ENCODE measurements at places on chromosomes 6 and 20.

DNA sequence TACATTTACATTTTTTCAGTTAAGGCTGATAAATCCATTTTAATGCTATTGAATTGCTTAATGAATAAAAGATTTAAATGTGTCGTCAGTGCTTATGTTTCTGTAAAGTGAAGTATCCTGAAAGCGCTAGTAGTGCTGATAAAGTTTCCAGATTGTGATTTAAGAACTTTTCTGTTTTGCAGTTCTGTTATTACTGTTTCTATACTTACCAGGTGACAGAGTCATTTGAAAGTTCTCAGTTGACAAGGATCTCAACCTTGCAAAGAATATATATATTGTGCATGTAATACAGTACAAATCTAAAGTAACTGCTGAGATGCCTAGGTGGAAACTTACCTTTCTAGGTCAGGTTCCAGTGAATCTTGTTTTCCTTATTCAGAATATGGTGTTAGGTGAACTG is 201.8 kb downstream of the ARID1B start:
- DNase-seq = no peak

DNA sequence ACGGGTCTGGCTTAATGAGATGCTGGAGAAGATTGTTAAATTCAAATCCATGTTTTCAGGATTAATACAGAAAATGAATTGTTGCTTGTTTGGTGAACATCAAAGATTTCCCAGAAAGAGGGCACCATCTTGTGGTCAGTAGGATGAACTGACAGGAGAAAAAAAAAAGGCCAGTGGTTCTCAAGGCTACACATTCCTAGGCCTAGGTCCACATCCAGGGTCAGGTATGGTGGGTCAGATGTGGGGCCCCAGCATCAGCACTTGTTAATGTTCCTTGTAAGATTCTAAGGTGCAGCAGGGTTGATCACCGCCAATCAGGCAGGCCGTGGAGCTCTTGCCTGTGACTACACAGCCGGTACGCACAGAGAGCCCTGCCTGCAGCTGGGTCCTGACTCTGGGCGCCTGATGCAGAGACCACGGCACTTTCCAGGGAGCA is 34.0 kb upstream of the FOXO3 start:
- DNase-seq = peak; percentile 53

DNA sequence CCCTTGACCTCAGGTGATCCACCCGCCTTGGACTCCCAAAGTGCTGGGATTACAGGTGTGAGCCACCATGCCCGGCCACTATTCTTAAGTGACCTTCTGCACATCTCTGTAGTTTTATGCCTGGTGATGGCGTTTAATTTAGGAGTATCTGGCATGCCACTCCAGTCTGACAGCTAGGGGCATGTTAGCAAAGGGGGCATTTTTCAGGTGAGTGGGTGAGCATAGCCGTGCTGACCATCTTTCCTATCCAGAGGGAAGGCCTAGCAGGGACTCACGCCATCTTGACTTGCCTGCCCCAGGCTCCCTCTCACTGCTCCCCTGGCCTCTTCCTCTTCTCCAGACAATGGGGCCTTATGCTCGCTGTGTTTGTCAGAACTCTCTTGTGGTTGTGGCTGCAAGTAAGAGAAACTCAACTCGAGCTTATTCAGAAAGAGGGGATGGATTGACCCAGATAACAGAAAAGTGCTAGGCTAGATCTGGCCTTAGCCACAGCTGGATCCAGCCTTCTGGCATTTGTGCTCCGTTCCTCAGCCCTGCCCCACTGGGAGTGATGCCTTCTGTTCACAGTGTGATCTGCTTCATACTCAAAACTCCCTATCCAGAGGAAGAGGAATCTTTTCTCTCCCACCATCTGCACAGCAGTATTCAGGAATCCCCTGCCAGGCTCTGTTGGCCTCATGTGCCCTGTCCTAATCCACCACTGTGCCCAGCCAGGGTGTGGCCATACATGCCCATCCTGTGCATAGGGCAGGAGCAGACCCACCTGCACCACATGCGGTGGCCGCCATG is 174.5 kb upstream of the AKAP12 start:
- DNase-seq = no peak

GRCh38 chr6:41428996-41429421 is 93.6 kb downstream of the NCR2 start:
- DNase-seq = no peak

GRCh38 chr20:4663044-4663443 is 58.7 kb upstream of the PRND start:
- DNase-seq = no peak

- no peak for DNase-seq
Observed at GRCh38 chr6:98924647-98925046, 23.1 kb downstream of the FBXL4 start.

- no peak for DNase-seq
Observed at GRCh38 chr6:159826004-159826403, 25.9 kb downstream of the PNLDC1 start.

- no peak for DNase-seq
Observed at GRCh38 chr6:148082696-148083095, 259.9 kb upstream of the SASH1 start.

DNA sequence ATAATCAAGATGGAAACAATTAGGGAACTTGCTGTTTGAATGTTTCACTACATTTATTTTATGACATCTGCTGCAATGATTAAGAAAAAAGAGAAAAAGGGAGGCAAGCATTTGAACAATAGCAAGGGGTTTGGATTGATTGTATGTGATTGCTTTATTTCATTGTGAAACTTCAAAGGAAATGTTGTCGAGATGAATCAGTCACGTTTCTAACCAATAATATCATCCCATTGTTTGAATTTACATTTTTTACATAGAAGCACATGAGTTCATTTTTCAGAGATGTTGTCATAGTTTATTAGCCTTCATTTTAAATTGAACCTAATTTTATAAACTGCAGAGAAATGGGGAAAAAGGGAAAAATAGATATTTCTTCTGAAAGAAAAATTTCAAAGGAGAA is 572.0 kb downstream of the KIF16B start:
- no peak for DNase-seq

DNA sequence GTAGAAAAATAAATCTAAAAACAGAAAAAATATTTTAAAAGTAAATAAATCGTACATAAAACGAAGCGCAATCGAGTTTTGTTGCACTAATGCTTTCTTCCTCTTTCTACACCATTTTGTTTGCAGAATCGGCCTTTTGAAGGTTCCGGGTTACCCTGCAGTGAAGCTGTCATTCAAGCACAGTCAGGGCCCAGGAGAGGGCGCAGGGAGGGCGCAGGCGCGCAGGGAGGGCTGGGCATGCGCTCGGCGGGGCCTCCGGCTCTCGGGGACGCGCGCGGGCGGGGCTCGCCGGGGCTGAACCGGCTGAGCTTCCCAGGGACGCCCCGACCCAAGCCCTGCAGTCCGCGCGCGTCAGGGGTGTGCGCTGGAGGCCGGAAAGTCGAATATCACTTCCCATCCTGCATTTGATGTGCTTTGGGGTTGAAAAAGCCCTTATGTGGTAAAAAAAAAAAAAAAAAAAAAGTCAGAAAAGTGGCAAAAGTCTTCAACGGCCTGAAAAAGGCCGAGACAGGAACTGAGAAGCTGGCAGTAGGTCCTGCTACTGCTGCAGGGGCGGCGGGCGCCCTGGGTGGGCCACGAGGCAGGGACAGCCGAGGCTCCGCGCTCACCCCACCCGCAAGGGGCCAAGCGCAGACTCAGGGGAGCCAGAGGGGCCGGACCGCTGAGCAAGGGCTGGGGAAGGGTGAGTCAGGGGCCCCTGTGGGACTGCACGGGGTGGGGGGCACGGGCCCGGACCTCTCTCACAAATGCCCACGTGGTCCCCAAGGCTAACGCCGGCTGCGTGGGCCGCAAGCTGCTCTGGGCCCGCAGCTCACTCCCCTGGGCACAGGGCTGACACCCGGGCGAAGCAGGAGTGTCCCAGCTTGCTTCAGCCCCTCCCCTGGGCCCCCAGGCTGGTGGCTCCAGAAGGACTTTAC is 40.5 kb downstream of the THBS2 start:
- DNase-seq = peak; percentile 79

GRCh38 chr6:68876792-68877493 is 241.9 kb downstream of the ADGRB3 start:
- peak; percentile 34 for DNase-seq

- no peak for DNase-seq
Observed at GRCh38 chr6:12081771-12082170, 69.7 kb downstream of the HIVEP1 start.

- no peak for DNase-seq
Observed at GRCh38 chr6:90000864-90001731, 106.8 kb downstream of the GJA10 start.

- DNase-seq = no peak
Observed at GRCh38 chr6:23228439-23229024, 659.2 kb downstream of the HDGFL1 start.

DNA sequence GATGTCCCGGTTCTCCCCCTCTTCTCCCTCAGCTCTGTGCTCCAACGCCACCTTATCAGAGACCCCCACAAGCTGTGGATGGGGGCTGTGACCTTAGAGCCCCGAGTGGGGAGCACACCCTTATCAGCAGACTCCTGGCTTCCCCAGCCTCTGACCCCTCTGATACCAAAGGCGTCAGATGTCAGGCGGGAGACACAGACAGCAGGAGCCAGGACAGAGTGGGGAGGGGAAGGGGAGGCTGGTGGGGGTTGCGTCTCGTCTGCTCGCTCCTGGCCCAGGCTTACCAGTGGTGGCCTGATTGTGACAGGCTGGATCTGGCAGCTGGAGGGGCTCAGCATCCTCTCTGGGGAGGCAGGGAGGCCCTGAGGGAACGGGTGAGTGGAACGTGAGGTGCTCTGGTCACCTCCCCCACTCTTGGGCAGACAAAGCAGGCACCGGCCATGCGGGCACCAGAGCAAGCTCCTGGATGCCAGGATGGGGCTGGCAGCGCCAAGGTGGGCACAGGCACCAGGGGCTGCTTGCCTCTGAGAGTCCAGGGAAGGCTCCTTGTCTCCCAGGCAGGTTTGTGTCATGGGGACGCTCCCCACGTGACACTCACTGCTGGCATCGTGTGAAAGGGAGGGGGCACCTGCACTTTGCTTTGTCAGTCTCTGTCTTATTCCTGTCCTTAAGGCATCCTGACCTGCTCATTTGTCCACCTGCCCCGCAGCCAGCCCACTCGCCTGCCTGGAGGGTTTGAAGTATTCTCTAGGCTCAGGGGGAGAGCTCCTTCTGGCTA is 27.8 kb upstream of the GATA5 start:
- DNase-seq = no peak

DNA sequence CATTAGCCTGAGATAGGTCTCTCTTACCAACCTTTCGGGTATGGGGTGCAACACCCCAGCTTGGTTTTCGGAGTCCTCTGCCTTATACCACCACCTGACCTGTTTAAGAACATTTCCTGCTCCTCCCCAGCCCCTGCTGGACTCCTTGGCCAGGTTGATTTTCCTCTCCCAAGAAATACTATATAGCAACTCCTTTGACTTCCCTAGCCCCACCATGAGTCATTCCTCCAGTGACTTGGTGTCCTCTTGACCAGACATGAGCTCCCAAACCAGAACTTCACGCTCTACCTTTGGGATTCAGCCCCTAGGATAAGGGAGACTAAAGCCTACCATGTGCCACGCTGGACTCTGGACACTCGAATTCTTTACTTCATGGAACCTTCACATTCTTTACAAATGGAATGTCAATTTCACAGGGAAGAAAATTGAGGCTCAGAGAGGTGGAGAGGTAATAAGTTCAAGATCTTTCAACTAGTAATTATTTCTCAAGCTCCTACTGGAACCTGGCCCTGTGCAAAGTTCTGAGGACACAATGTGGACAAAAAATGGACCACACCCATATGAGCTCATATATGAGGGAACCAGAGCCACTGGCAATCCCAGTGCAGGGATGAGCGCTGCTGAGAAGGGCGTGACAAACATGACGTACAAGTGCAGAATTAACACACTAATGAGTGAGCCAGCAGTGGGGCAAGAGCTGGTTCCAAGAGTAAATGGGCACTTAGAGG is 48.2 kb downstream of the SIRPA start:
- no peak for DNase-seq

- DNase-seq = no peak
Observed at GRCh38 chr6:69719602-69720193, 77.1 kb downstream of the LMBRD1 start.

- DNase-seq = no peak
Observed at GRCh38 chr6:130888246-130888645, 61.0 kb downstream of the SMLR1 start.

- no peak for DNase-seq
Observed at GRCh38 chr6:5592886-5593519, 331.7 kb downstream of the FARS2 start.

GRCh38 chr6:129696028-129696418 is 14.0 kb downstream of the ARHGAP18 start:
- no peak for DNase-seq

GRCh38 chr6:28978959-28979561 is 26.1 kb downstream of the ZNF311 start:
- no peak for DNase-seq

- DNase-seq = no peak
Observed at GRCh38 chr6:107271208-107271790, 156.0 kb upstream of the BEND3 start.
